Suppressor macrophage treated with lipopolysaccharide for 4 hours (primary cell): ENCODE measurements at places on chromosomes 11 and 22.

DNA sequence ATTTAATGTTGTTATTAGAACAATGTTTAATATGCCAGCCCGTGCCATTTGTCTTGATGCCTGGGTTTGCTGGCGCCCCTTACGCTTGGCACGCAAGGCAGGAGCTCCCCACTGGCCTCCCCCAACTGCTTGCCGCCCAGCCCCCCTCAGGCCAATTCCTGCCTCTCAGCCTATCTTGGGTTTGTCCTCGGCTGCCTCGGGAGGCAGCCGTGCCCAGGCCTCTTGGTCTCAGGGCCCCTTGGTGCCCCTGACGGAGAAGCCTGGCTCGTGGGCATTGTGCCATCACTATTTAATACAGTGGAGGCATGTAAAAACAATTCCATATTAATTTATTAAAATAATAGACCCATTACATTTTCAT is 119.8 kb downstream of the KCNQ1OT1 start:
- DNase-seq, result no peak

DNA sequence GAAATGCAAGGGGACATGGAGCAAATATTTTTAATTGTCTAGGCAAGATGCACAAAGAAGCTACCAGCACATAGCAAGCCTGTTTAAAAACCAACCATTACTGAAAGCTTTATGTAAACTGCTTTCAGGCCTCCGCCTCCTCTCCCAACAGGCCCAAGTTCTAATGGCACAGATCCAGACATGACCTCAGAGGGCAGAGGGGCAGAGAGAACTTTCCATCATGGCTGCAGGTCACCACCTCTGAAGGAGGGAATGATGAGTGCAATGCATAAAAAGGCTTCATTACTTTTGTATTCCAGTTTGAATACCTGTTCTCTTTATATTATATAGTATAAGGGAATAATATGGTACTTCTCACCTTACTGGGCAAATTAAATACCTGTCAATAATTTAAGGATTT is 15.2 kb downstream of the DDX17 start:
- no peak for DNase-seq

DNA sequence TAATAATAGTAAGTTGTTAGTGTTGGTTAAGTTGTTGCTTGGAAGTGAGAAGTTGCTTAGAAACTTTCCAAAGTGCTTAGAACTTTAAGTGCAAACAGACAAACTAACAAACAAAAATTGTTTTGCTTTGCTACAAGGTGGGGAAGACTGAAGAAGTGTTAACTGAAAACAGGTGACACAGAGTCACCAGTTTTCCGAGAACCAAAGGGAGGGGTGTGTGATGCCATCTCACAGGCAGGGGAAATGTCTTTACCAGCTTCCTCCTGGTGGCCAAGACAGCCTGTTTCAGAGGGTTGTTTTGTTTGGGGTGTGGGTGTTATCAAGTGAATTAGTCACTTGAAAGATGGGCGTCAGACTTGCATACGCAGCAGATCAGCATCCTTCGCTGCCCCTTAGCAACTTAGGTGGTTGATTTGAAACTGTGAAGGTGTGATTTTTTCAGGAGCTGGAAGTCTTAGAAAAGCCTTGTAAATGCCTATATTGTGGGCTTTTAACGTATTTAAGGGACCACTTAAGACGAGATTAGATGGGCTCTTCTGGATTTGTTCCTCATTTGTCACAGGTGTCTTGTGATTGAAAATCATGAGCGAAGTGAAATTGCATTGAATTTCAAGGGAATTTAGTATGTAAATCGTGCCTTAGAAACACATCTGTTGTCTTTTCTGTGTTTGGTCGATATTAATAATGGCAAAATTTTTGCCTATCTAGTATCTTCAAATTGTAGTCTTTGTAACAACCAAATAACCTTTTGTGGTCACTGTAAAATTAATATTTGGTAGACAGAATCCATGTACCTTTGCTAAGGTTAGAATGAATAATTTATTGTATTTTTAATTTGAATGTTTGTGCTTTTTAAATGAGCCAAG is 2.7 kb downstream of the NEAT1 start:
- DNase-seq, result peak; percentile 88

DNA sequence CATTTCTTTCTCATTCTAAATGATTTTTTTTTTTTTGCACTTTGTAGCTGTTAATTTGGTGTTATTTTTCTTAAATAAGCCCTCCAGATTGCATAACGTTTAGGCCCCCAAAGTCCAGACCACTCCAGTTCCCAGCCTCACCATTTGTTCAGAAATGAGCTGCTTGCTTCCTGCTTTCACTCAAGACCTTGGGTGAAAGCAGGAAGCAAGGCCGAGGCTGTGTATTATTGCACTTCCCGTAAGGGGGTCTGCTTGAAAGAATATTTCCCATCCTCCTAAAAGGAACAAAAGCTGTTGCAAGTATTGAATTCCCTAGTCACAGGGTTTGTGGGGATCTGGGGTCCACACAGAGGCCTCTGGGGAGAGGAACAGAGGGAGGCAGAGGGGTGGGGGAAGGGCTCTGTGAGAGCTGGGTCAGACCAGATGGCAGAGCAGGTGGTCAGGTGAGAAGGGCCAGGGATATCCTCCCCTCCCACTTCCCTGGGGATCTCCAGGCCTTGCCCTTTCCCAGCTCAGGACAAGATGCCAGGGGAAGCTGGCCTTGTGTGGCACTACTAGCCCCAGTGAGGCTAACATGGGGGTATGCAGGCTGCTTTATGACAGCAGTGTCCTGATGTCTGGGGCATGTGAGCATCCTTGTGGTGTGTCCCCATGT is 51.6 kb upstream of the MYEOV start:
- DNase-seq, result peak; percentile 37

- no peak for DNase-seq
These were observed at the start of gene TLCD5 for GRCh38 chr11:120324932-120325810. TLCD5 (plus strand) TSS chr11:120325299; CDS start chr11:120327442, 2,143 bp downstream.

GRCh38 chr11:2885678-2886081 is at the start of gene CDKN1C:
CDKN1C (minus strand) TSS chr11:2885775; CDS start chr11:2885456, 319 bp downstream.
- DNase-seq, result peak; percentile 84

- no peak for DNase-seq
These were observed 67.4 kb downstream of the BRD1 start for GRCh38 chr22:49760280-49760629.

GRCh38 chr22:49699928-49700498 is 127.7 kb downstream of the BRD1 start:
- no peak for DNase-seq

DNA sequence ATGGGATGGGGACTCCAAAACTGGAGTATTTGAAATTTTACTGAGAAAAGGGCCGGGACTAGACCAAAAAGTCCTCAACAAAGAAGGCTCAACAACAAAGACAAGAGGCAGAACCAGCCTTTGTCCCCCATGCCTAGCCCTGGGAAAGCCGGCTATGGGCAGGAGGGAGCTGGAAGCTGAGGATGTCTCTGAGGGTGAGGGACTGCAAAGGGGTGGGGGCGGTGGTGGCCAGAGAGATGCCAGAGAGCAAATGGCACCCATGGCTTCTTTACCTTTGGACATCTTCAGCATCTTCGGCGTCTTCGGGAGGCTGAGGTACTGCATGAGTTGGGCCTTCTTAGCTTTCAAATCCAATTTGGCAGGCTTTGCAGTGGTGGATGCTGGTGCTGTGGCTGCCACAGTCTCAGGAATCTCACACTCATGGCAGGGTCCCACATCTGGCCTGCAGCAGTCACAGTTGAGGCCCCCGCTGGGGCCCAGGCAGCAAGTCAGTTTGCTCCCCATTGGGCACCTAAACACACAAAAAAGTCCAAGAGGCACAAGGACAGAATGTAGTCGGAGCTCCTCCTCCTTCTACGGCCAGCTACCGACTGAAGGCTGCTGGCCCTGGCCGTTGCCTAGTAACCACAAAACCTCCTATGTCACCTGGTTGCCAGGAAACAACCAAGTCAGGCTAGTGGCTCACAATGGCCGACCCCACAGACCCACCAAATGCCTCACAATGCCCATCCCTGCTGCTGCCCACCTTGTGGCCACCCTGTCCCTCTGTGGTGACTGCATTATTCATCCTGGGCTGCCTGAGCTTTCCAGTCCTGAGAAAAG is at the start of gene C22orf42:
Gene C22orf42 (minus strand): TSS at position 592 of the 822 bp plus-strand sequence. CDS start 88 bp downstream, at position 504.
- no peak for DNase-seq

DNA sequence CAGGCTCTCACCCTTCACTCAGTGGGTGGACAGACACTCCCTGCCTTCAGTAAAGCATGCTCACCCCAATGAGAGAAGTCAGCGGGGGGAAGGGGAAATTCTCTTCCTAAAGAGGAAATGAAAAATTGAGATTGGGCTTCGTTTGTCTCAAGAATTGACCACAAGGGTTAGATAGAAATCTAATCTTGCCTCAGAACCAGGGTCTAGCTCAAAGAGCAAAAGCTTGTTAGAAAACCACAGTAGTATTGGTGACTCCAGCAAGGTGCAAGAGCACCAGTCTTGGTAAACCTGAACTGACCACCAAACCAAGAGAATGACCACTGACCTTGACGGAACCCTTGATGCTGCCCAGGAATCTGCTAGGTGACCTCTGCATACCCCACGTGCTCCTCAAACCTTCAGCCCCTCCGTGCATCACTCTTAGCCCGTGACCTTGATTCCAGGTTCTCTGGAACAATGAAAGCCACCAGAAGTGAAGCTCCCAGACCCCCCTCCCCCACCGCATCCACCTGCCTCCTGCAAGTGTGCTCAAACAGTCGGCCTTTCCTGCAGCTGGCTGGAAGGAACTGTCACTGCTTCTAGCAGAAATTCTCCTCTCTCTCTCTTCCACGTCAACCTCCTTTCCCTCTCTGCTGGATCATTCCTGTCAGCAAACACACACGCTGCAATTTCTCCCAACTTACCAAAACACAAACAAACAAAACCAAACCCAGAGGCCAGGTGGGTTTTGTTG is 3.1 kb upstream of the TMA7B start:
- peak; percentile 57 for DNase-seq

DNA sequence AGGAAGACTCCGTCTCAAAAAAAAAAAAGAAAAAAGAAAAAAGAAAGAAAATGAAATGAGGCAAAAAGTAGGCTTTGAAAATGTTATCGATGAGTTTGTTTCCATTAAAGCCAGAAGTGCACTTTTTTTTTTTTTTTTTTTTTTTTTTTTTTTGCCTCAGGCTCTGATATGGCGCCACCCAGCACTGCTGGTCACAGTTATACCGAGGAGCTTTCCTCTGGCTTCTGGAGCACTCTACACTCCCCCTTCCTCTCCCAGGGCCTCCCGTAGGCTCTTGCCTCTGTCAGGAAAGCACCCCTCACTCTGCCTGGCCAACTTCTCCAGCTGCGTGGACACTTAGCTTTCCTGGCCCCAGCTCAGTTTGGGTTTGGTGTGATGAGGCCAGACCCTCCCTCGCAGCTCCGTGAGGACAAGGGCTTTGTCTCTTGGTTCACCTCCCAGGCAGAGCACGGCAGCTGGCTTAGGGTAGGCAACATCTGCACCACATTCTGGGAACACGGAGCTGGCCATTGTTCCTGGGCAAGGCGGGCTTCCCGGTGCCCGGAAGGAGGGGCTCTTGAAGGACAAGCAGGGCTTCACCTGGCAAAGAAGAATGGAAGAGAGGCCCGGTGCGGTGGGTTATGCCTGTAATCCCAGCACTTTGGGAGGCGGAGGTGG is 16.9 kb downstream of the FADS2 start:
- no peak for DNase-seq

DNA sequence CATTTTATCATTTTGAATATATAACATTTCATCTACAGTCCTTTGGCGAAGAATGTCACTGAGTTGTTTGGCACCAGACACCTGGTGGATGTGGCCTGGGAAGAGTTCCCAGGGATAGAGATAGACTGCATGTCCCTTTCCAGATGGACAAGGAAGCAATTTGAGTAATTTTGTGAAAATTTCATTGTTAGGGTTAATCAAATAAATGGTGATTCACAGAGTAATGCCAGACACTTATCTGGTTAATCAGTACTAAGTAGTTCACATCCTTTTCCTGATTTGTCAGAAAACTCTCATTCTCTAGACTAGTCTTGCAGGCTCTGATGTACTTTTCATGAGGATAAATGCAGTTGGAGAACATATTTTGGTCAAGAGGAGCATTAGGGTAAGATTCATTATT is 41.6 kb downstream of the NAALAD2 start:
- no peak for DNase-seq

- DNase-seq, result no peak
These were observed 145.9 kb downstream of the CEP164 start for GRCh38 chr11:117473481-117474091.

DNA sequence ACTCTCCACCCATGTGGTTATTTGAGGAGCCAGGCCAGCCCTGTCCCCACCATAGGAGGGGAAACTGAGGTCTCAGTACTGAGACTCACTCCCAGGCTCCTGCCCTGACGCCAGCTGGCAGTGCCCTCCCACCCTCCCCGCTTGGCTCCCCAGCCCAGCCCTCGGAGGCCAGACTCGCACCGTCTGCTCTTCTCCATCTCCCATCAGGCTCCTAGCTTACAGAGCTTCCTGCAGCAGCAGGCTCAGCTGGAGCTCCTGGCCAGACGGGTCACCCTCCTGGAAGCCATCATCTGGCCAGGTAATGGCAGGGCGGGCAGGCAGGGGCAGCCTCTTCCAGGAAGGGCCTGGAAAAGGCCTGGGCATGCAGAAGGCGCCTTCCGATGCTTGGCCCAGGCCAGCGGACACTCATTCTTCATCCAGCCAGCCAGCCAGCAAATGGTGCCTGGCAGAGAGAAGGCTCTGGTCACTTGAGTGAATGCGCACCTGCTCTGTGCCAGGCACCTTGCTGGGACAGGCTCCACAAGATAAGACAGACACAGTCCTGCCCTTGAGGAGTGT is 12.6 kb downstream of the RHBDD3 start:
- DNase-seq, result no peak

DNA sequence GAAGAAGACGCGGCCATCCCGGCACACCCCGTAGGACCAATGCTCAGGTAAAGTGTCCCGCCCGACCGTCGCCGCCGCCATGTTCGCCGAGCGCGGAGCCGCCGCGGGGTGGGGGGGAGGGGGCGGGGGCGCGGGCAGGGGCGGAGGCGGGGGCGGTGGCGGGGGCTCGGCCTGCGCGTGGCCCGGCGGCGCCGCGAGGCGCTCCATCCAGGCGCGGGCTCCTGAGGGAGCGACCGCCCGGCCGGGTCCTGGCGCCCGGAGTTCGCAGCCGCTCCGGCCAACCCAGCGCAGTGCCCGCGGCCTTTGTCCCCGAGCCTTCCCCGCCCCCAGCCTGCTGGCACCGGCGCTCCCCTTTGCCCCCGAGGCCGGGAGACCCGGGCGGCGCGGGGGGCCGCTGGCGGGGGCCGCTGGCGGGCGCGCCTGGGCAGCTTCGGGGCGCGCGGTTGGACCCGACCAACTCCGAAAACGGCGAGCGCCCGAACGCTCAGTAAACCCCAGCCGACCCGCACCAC is at the start of gene PLEKHA7:
Gene PLEKHA7 (minus strand): TSS at position 94 of the 512 bp plus-strand sequence. CDS start 13 bp downstream, at position 81.
- no peak for DNase-seq

GRCh38 chr11:28318871-28319270 is 210.7 kb downstream of the METTL15 start:
- no peak for DNase-seq

- no peak for DNase-seq
These were observed 11.0 kb downstream of the MRGPRG start for GRCh38 chr11:3207526-3208189.

GRCh38 chr22:25747245-25747944 is 5.4 kb downstream of the MYO18B start:
- peak; percentile 54 for DNase-seq

- no peak for DNase-seq
These were observed 84.6 kb upstream of the LRRC55 start for GRCh38 chr11:57097149-57097548.

- DNase-seq, result no peak
These were observed 11.6 kb upstream of the EXT2 start for GRCh38 chr11:44083906-44084305.
